ENCODE measurements at places on chromosomes 2 and 18.

- no peak for DNase-seq
Observed at GRCh38 chr18:41646915-41647620, 308.0 kb upstream of the PIK3C3 start.

DNA sequence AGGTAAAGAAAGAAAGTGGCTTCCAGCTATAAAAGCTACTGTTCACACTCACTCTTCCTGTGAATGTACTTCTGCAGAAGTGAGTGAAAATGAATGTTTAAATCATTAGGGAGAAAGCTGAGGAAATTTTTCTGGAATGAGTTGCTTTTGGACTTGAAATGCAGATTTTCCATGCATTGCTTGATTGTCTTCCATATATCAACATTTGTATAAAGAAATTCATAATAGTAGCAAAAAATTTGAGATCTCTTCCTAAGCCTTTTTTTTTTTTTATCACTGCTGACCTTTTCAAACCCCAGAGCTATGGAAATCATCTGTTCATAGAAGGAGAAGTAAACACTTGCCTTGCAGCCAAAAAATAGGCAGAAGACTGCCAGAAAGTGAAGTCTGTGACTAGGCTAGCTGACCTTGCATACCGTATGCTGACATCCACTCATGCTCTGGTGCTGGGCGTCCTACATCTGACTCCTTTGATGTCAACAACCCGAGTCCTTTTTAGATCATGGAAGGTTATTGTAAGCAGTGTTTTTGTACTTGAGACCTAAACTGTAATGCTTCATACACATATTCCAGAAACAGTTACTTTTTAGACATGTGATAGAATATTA, 154.5 kb upstream of the RASGRP3 start:
- no peak for DNase-seq

- DNase-seq = no peak
Observed at GRCh38 chr2:75569546-75569945, 8.8 kb upstream of the EVA1A start.

DNA sequence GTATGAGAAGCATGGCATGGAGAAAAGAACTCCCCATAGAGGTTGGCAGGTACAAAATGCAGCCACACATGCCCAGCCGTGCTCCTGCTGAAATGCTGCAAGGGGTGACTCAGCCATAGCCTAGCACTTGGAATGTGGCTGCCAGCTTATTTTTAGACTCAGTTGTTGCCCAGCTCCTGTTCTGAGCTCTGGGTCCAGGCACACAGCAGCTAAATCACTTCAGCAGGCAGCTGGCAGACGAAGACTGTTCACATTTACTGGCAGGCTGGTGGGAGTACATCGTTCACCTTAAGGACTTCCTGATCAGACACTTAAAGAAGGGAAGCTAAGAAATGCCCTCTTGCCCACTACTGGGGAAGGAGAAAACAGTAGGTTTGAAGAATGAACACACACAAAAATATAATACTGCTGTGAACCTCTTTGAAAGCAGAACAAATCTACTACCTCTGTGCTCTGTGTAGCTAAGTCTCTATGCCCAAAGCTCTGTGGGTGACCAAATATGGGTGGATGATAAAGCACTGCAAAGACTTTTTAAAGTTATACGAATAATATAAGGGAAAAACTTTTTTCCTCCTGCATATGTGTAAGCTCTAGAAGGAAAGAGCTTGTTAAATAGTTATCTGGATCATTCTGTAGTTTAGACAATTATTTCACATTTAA, 146.1 kb downstream of the LNPK start:
- DNase-seq = no peak

GRCh38 chr2:36964496-36965058, 1.8 kb downstream of the STRN start:
- DNase-seq = no peak

DNA sequence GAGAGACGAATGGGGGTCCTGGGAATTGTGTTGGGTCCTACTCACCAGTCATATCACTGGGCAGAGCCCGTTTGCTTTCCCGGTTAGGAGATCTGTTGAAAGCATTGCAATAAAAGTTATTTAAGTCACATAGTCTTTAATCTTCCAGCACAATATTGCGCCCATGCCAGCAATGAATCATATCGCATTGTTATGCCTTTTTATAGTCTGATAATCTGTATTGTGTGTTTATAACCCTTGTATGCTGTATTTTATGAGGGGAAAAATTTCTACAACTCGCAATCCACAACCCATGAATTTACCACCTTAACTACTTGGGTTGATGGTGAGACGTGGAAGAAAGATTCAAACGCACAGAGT, 211.9 kb upstream of the SMIM21 start:
- DNase-seq = no peak

GRCh38 chr2:156164091-156164720, 168.3 kb downstream of the NR4A2 start:
- no peak for DNase-seq

GRCh38 chr2:227415538-227416424, 28.0 kb upstream of the SCYGR1 start:
- DNase-seq = no peak

GRCh38 chr2:239943991-239944631, 81.0 kb downstream of the NDUFA10 start:
- no peak for DNase-seq

- DNase-seq = no peak
Observed at GRCh38 chr2:44510246-44510645, 148.5 kb downstream of the CAMKMT start.

DNA sequence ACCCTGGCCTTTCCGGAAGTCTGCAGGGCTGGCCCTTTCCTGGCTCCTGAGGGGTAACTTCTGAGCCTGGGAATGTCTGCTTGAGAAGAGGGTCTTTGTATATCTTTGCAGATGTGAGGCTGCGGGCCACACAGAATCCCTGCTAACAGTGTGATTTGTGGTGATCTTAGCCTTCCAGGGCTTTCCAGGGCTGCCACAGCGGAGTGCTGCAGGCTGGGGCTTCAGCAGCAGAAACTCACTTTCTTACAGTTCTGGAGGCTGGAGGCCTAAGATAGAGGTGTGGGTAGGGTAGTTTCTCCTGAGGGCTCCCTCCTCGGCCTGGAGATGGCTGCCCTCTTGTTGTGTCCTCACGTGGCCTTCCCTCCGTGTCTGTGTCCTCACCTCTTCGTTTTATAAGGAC, 294.7 kb upstream of the HS6ST1 start:
- no peak for DNase-seq

- DNase-seq = no peak
Observed at GRCh38 chr18:36942264-36942663, 113.3 kb downstream of the KIAA1328 start.

DNA sequence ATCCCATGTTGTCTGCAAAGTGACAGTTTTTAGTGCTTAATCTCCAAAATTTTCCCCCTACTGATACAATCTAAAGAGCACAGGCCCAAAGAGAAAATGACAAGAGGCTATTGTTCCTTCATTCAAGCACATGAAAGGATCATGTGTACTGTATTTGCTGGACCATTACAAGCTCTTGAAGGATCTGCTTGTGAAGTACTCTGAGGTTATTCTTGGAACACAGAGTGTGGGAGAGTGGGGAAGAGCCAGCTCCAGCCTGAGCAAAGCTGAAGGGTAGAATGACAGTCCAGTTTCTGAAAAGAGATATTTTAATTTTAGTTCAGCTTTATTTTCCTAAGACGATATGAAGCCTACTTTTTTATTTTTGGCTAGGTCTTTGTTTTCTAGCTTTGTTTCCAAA, 112.2 kb downstream of the GALNT3 start:
- DNase-seq = no peak

GRCh38 chr2:11947956-11948355, 201.5 kb downstream of the LPIN1 start:
- no peak for DNase-seq

DNA sequence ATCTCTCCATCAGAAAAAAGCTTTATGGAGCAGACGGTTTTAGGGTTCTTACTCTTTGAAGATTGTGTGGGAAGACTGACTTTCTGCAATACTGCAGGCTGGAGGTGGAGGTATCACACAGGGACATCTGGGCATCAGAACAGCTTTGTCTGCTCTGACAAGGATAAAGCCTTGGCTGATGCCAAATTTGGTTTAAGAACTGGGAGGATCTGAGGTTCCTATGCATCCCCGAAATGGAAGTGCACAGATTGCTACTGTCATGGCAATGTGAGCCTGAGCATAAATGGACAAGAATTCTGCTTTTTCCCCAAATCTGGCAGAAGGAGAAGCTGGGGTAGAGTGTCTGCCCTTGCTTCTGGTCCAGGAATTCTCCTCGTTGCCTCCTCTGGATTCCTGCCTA, 424.3 kb downstream of the SLC4A3 start:
- no peak for DNase-seq

DNA sequence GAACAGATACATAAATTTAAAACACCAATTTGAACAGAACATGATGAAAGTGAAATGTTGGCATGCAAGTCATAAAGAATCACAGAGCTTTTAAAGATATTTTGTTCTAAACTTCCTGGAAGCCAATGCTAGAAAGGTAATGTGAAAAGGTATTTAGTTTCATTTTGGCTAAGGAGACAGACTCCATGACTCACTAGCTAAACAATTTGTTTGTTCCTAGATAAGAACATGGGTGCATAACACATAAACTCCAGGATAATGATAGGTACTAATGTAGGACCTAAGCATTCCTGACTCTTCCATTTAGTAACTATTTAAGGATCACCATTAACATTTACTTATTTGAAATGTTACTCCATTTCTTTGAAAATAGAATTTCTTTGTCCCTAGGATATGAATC, 292.5 kb upstream of the CNTNAP5 start:
- no peak for DNase-seq

- DNase-seq = no peak
Observed at GRCh38 chr18:55641486-55641885, 53.5 kb upstream of the TCF4 start.

- no peak for DNase-seq
Observed at GRCh38 chr2:8984157-8984556, 19.3 kb downstream of the MBOAT2 start.

DNA sequence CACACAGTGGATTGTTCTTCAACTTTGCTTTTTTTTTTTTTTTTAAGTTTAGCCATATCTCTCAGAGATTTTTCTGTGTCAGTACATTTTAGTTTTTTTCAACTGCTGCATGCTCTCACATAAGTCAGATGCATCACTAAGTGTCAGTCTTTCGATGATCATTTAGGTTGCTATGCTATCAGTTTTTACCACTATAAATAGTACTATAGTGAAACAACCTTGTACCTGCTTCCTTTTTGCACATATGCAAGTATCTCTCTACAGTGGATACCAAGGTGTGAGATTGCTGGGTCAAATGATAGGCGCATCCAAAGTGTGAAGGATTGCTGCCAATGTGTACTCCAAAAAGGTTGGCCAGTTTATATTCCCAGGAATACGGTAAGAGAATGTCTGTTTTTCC, 33.5 kb upstream of the MAP4K3 start:
- no peak for DNase-seq

GRCh38 chr2:171923206-171923605, 945 bp downstream of the HAT1 start:
- DNase-seq = no peak

GRCh38 chr2:105744909-105745853, at the start of gene NCK2:
Gene NCK2, plus strand, starts transcription at chr2:105744912. Its CDS starts 110,152 bp downstream, at chr2:105855064.
- no peak for DNase-seq

DNA sequence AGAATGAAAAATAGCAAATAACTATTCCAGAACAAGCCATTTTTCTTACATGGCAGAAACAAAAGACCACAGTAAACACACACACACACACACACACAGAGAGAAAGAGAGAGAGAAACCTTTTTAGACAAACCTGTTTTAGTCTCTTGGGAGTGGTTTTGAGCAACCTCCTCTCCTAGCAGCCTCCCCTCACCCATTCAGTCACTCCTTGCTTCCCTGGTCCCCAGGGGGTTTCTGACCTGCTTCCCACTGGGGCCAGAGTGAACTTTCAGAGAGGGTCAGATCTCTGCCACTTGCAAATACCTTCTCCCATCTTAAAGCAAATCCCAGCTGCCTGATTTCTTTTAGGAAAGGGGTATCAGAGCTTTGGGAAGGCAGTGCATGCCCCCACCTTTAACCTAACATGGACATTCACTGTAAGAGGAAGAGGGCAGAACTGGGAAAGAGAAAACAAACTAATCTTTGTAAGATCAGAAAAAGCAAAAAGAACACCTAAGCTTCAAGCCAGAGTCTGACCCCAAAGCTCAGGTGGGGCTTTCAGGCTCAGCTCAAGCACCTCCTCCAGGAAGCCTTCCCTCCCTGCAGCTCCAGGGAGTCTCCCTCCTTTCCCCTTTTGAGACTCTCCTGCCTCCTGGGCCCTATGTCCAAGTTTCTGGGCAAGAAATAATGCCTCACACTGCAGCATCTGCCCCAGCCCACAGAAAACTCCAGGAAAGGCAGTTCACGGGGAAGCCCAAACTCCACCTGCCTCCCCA, 2.7 kb downstream of the SDC1 start:
- DNase-seq = no peak

- no peak for DNase-seq
Observed at GRCh38 chr2:231680992-231681852, 27.1 kb upstream of the PTMA start.
